Fibroblast of the aortic adventitia (primary cell): ENCODE measurements at places on chromosomes 2 and 18. TPM values are rescaled to one million over a fixed set of nuclear protein-coding genes. Genes with fewer than 3 reads are reported as not detected.

IL1R1 gene
- 150 and 152 TPM in 2 replicates for total RNA-seq

SATB2 gene
- total RNA-seq, result 2.3 and 12.7 TPM in 2 replicates

CAPN14 gene
- 0.09 and 0.16 TPM in 2 replicates for total RNA-seq

RAB27B gene
- 1.7 and 38.0 TPM in 2 replicates for total RNA-seq

NEURL3 gene
- not detected in 2 replicates for total RNA-seq

RAB6C gene
- total RNA-seq, result not detected in 2 replicates

ZNF514 gene
- 12.4 and 16.1 TPM in 2 replicates for total RNA-seq

WDSUB1 gene
- 8.7 and 9.1 TPM in 2 replicates for total RNA-seq
